Heart left ventricle (tissue), 16 donors: ENCODE measurements at places on chromosomes 1 and 21. TPM values are rescaled to one million over a fixed set of nuclear protein-coding genes. Genes with fewer than 3 reads are reported as not detected.

GJB4 gene
- polyA plus RNA-seq, result not detected

C1orf198 gene
- 72.8 TPM for polyA plus RNA-seq

CACNA1S gene
- polyA plus RNA-seq, result not detected

FNDC10 gene
- polyA plus RNA-seq, result 4.6 TPM

ERG gene
- 5.9 TPM for polyA plus RNA-seq

OVAAL gene
- 13.8 TPM for polyA plus RNA-seq

TMPRSS2 gene
- polyA plus RNA-seq, result 0.04 TPM

DNA sequence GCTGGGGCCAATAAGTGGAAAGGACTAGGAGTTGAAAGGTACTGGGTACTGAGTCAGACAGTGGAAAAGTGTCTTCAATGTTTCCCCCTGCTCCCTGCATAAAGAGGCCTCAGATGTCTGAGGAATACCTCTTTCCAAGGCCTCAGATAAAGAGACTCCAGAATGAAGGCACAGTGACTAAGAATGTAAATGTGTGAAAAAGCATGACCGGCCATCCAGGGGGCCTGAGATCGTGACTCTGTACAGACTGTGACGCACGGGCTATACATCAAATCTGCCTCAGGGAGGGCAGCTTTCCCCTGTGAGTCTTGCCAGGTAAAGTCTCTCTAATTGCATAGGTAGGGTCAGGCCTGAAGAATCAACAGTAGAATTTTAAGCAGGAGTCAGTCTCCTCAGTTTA, 1690.5 kb downstream of the KCNT2 start:
- H3K4me1 ChIP-seq, result no peaks in the 10 kb centered on the region
- no peak overlapping the region for H3K27ac ChIP-seq
- no peaks in the 10 kb centered on the region for H3K27me3 ChIP-seq
- no peak for DNase-seq
- H3K36me3 ChIP-seq, result no peaks in the 10 kb centered on the region

GRCh38 chr1:203063287-203063686, 22.5 kb downstream of the MYOG start:
- peaks cover 27% of the 10 kb centered on the region for H3K4me1 ChIP-seq
- H3K27me3 ChIP-seq, result no peaks in the 10 kb centered on the region
- no peak overlapping the region for H3K27ac ChIP-seq
- DNase-seq, result no peak

GRCh38 chr1:5375481-5375880, 616.7 kb downstream of the NPHP4 start:
- no peak overlapping the region for H3K4me3 ChIP-seq
- H3K27me3 ChIP-seq, result peaks cover 7% of the 10 kb centered on the region
- no peak overlapping the region for H3K27ac ChIP-seq
- DNase-seq, result no peak

- H3K36me3 ChIP-seq, result no peaks in the 10 kb centered on the region
- H3K4me3 ChIP-seq, result peak overlapping the region; percentile 91
- peak overlapping the region; percentile 99 for H3K27ac ChIP-seq
- no peaks in the 10 kb centered on the region for H3K27me3 ChIP-seq
Observed at GRCh38 chr1:226061068-226061840, 1.3 kb upstream of the H3-3A start.

DNA sequence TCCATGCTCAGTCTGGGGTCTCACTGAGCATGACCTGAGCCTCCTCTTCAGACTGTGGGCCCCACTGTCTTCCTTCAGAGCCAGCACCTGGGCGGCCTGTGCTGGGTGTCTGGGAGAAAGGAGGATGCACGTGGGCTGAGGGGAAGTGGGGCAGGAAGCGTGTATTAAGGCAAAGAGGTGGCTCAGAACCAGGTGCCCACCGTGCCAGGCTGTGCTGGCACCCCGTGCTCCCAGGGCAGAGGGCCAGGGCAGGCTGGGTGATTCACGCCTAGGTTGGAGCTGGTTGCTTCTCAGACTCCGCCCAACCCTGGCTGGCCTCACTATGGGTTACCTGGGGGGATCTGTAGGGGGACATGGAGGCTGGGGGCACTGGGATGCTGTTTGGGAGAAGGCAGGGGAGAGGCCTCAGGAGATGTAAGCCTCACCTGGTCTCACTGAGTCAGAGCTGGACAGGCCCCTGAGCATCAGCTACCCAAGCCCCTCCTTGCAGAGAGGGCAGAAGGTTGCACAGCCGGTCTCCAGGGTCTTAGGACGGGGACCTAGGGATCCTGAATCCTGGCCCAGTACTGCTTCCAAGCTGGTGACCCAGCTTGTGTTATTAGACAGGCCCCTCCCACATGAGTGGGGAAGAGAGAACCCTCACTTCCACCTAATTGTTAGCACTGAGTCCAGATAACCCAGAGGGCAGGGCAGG, 18.6 kb upstream of the PADI1 start:
- no peak for DNase-seq
- no peak overlapping the region for H3K4me3 ChIP-seq
- peaks cover 27% of the 10 kb centered on the region for H3K27me3 ChIP-seq
- H3K27ac ChIP-seq, result no peak overlapping the region
- no peaks in the 10 kb centered on the region for H3K36me3 ChIP-seq

GRCh38 chr1:30196457-30196856, 526.9 kb downstream of the MATN1 start:
- peaks cover 4% of the 10 kb centered on the region for H3K4me1 ChIP-seq
- DNase-seq, result no peak

DNA sequence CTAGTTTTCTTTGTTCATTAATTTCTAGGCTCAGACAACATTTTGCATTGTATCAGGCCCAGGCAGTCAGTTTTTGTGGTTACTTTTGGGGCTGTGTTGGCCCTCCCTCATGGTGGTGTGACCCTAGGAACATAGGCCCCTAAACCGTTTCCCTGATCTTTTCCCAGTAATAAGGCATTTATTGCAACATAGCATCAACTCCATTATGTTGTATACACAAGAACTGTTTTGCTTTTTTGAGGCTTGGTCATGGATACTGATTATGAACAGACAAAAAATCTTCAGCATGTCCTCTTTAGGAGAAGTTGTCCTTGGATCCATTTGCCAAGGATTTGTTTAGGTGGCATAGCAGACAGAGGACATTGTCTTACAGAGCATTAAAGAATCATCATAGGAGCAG, 10.3 kb downstream of the B3GALT2 start:
- H3K36me3 ChIP-seq, result peaks cover 1% of the 10 kb centered on the region
- no peak overlapping the region for H3K27ac ChIP-seq
- no peak overlapping the region for H3K4me3 ChIP-seq
- DNase-seq, result no peak

GRCh38 chr1:7335224-7335879, 435.7 kb upstream of the VAMP3 start:
- no peaks in the 10 kb centered on the region for H3K27me3 ChIP-seq
- no peak overlapping the region for H3K27ac ChIP-seq

- no peak overlapping the region for H3K4me3 ChIP-seq
- H3K27ac ChIP-seq, result no peak overlapping the region
- no peaks in the 10 kb centered on the region for H3K27me3 ChIP-seq
- H3K36me3 ChIP-seq, result no peaks in the 10 kb centered on the region
Observed at GRCh38 chr1:174815474-174815908, 184.3 kb upstream of the CACYBP start.

GRCh38 chr1:234778221-234779159, 168.5 kb upstream of the IRF2BP2 start:
- H3K27me3 ChIP-seq, result peaks cover 8% of the 10 kb centered on the region
- no peaks in the 10 kb centered on the region for H3K36me3 ChIP-seq
- DNase-seq, result peak; percentile 39
- no peak overlapping the region for H3K4me3 ChIP-seq

DNA sequence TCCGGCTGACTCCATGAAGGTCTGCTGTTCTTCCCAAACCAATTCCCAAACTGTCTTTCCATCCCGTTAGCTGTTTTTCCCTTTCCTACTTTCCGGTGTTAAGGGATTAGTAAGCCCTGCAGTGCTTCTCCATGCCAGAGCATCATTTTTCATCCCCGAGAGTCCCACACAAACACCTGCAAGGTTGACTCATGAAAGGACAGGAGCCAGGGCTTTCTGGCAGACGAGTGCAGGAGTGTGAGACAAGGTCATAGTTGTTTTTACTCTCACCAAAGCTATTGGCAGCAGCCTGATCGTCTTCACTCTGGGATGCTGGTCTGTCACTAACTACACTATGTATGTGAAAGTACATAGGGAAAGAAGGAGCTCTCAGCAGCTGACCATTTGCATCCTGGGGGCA, 10.2 kb upstream of the BECN2 start:
- no peaks in the 10 kb centered on the region for H3K4me1 ChIP-seq
- H3K27me3 ChIP-seq, result no peaks in the 10 kb centered on the region
- H3K27ac ChIP-seq, result no peak overlapping the region
- H3K4me3 ChIP-seq, result no peak overlapping the region

GRCh38 chr1:36432616-36433015, 17.6 kb downstream of the OSCP1 start:
- no peaks in the 10 kb centered on the region for H3K36me3 ChIP-seq
- no peak for DNase-seq
- H3K4me1 ChIP-seq, result no peaks in the 10 kb centered on the region
- no peaks in the 10 kb centered on the region for H3K27me3 ChIP-seq
- no peak overlapping the region for H3K4me3 ChIP-seq

DNA sequence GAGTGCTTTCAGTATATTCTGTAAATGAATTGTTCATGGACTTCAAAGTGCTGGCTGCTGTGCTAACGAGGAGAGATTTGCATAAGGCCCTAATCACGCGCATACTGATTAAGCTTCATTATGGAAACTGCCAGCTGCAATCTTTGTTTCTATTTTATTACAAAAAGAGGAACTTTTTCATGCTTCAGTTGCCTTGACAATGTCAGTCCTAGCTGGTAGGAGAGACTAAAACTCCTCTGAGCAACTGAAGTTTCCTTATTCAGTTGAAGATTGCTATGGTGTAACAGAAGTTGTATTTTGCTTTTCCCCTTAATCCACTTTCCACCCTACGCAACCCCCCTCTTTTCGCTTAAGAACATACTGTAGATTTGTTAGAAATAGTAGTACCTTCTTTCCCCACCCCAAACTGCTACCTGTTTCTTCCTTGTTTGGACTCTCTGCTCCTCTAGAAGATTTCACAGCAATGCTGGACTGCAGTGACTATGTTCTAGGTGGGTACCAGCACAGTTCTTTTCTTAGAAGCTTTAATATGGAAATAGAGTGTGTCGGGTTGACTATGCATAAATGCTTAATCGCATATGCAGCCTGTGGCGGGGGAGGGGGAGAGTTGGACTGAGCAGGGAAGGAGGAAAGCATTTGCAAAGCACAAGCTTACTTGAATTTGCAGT, 108.3 kb downstream of the POU2F1 start:
- H3K27me3 ChIP-seq, result no peaks in the 10 kb centered on the region
- H3K27ac ChIP-seq, result no peak overlapping the region
- no peak for DNase-seq
- H3K4me3 ChIP-seq, result no peak overlapping the region
- no peaks in the 10 kb centered on the region for H3K36me3 ChIP-seq

DNA sequence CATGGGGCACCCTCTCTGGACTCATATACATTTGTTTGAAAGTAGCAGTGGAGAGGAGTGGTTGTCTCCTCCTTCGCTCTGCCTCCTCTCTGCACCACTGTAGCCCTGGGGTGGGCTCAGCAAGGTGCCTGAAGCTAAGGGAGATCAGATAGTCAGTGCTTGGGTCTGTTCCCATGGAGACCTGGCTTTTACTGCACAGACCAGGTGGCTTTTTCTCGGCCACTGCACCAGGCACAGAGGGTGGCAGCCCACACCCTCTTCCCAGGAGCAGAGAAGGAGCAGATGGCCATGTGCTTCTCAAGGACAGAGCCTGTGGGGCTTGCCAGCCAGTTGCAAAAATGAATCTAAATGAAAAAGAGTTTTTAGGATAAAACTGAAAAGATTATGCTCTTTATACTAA, 123.4 kb upstream of the KCNK1 start:
- H3K36me3 ChIP-seq, result no peaks in the 10 kb centered on the region
- H3K4me3 ChIP-seq, result no peak overlapping the region
- no peak overlapping the region for H3K27ac ChIP-seq
- no peaks in the 10 kb centered on the region for H3K27me3 ChIP-seq

- no peak overlapping the region for H3K4me3 ChIP-seq
- peak; percentile 84 for DNase-seq
- H3K27ac ChIP-seq, result no peak overlapping the region
Observed at GRCh38 chr1:33086384-33086850, 5.5 kb downstream of the AZIN2 start.

DNA sequence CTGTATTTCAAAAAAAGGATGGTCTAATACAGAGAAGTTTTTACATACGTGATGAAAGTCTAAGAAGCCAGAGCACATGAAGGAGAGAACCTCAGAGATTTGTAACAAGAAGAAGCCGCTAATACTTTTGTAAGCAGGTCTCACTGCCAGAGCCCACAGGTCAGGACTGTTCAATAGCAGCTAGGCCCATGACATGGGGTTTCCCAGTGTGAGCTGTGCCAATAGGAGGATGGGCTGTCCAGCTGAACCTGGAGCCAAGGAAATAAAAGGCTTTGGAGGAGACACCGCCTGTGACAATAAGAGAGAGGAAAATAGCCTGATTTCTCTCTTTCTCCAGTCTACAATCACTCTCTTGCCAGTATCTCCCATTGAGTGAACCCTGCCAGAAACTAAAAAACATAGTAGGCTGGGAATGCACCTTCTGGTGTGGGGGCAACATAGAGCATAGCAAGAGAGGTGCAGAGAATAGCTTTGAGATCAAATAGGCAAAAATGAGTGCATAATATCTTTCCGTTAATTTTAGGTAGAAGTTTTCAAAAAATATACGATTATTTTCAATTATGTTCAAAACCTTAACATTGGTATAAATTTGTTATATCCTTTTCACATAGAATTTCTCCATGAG, 360.3 kb downstream of the NEGR1 start:
- no peak for DNase-seq
- H3K27me3 ChIP-seq, result no peaks in the 10 kb centered on the region
- no peak overlapping the region for H3K27ac ChIP-seq
- no peaks in the 10 kb centered on the region for H3K4me1 ChIP-seq

DNA sequence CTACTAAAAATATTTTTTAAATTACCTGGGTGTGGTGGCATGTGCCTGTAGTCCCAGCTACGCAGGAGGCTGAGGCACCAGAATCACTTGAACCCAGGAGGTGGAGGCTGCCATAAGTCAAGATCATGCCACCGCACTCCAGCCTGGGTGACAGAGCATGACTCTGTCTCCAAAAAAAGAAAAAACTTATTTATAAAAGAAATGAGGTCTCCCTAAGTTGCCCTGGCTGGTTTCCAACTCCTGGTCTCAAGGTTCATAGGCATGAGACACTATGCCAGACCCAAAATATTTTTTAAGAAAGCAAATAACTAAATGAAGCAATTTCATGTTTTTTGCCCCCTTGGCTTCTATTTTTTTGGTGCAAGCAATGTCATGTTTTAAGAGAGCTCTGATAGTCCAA, 32.9 kb downstream of the EIF4G3 start:
- H3K4me3 ChIP-seq, result no peak overlapping the region
- H3K36me3 ChIP-seq, result no peaks in the 10 kb centered on the region
- H3K4me1 ChIP-seq, result no peaks in the 10 kb centered on the region
- DNase-seq, result no peak
